ENCODE measurements at places on chromosomes 3 and 15.

DNA sequence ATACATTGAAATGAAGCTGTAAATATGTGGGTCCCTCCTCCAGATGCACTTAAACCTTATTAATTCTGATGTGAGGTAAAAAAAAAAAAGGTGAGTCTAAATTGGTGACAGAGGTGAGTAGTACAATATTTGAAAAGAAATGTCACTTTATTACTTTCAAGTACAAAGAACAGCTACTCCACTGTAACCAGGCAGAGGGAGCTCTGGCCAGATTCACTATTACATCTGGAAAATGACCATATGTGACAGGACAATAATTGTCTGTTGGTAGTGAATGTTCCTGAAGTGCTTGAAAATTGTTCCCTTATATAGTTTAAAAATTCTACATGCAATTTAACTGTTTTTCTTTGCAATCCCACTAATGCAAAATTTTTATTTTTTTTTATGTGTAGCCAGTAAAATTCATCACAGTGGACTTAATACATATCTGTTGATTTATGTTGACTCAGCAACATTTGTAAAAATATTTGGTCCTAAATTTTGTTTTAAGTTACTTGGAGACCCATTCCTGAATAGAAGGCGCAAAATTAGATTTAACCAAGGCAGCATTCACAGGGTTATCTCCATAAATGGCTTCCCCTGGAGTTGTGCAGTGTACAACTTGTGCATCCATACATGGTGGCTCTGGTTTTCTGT is 231.9 kb upstream of the TBC1D5 start:
- no peak for DNase-seq

DNA sequence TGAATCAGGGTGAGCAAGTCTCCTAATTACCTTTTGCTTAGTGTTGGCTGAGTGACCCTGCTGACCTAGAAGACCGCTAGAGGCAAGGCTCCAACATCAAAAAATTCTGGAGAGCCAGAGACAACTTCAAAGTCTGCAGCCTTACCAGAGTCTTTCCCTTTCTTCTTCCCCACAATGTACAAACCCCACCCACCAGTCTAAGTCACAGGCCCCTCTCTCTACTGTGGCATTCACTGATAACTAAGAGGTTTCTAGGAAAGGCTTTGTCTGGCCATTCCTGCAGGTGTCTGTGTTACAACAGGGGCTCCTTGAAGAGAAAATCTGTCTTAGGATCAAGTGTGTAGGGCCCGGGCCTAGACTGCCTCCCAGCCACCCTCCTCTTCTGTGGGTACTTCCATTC is 525 bp downstream of the MYH15 start:
- no peak for DNase-seq

DNA sequence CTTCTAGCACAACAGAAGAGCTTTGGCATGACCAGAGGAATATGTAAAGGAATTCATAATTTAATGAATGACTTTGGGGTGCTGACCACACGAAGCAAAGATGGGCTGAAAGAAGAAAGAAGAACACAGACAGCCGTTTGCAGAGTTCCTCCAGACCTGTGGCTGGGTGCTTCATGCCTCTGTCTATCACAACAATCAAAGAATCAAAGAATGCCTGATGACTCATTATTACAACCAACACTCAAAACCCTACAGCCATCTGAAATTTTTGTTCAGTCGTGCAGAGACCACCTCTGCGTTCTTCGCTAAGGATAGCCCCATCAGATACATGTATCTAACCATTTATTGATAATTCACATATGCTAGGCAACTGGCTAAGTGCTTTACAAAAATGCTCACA is 129.0 kb upstream of the PRICKLE2 start:
- DNase-seq, result no peak

DNA sequence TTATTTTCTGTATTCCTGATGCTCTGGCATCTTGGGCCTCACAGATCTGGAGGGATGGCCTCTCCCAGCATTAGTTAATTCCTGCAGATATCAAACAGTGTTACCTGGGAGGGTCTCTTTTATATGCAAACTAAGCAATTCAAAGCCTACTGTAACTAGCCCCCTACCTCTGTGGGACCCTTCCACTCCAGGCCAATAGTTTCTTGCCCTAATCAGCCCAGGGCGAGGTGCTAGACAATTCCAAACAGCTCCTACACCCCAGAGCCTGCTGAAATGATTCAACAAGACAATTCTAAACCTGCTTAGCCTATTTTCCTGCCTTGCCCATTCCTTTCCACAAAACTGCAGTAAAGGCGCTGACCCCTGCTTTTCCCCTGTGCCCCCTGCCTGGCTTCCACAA is 106.6 kb upstream of the IGSF10 start:
- no peak for DNase-seq

DNA sequence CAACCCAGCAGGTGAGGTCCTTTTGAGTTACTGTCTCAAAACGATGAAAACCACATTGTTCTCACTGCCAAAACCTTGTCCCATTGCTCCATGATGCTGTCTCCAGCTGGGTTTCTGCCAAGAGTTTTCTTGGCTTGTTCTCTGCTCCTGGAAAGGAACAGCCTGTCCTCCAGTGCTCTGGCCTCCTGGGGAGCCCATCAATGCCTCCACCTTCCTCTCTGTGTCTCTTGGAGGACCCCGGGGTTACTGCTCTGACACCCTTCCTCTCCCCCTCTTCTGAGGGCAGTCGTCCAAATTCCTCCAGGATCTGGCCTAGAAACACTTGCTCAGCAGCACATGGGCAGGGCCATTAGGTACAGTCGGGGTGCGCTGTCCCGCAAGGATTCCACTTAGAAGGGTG is 63.9 kb upstream of the RGMA start:
- no peak for DNase-seq

- peak; percentile 61 for DNase-seq
These were observed 71.5 kb upstream of the PLXNA1 start for GRCh38 chr3:126911162-126912026.

DNA sequence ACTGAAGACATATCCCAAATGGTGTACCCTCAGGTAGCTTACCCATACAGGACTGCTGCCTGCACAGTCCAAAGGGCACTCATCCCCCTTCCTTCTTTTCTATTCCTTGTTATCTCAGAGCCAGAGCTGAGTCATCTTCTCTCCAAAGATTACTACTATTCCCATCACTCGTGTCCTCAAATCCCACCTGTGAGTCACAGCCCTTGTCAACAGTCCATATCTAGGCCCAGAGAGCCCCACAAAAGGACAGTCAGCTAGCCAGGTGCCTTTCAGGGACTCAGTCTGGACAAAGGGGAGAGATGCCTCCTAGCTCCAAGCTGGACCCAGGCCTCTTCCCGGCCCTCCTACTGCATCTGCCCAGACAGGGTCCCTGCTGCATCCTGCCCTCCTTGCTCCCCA is 11.0 kb downstream of the PARP16 start:
- DNase-seq, result no peak

GRCh38 chr3:38186781-38187180 is 21.4 kb downstream of the OXSR1 start:
- DNase-seq, result no peak

GRCh38 chr15:35654332-35654731 is 108.4 kb upstream of the DPH6 start:
- DNase-seq, result no peak

GRCh38 chr15:77542491-77543001 is 90.2 kb downstream of the LINGO1 start:
- no peak for DNase-seq

DNA sequence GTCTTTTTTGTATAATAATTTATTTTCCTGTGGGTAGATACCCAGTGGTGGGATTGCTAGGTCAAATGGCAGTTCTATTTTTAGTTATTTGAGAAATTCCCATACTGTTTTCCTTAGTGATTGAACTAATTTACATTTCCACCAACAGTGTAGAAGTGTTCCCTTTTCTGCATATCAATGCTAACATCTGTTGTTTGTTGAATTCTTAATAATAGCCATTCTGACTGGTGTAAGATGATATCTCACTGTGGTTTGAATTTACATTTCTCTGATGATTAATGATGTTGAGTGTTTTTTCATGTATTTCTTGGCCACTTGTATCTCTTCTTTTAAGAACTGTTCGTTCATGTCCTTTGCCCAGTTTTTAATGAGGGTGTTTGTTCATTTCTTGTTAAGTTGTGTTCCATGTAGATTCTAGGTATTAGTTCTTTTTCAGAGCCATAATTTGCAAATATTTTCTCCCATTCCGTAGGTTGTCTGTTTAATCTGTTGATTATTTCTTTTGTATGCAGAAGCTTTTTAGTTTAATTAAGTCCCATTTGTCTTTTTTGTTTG is 713.3 kb upstream of the EPHA6 start:
- DNase-seq, result no peak

GRCh38 chr3:186998937-186999368 is 68.6 kb downstream of the ST6GAL1 start:
- DNase-seq, result peak; percentile 13

GRCh38 chr3:138389841-138390581 is 41.6 kb downstream of the MRAS start:
- DNase-seq, result no peak

- DNase-seq, result no peak
These were observed 9.4 kb downstream of the PTPRG start for GRCh38 chr3:61570813-61571212.

GRCh38 chr15:29208836-29209235 is 60.8 kb downstream of the NSMCE3 start:
- no peak for DNase-seq

- peak; percentile 12 for DNase-seq
These were observed 47.6 kb upstream of the MED12L start for GRCh38 chr3:151037746-151038477.

- DNase-seq, result no peak
These were observed 263.8 kb downstream of the FEZF2 start for GRCh38 chr3:62109534-62109933.

DNA sequence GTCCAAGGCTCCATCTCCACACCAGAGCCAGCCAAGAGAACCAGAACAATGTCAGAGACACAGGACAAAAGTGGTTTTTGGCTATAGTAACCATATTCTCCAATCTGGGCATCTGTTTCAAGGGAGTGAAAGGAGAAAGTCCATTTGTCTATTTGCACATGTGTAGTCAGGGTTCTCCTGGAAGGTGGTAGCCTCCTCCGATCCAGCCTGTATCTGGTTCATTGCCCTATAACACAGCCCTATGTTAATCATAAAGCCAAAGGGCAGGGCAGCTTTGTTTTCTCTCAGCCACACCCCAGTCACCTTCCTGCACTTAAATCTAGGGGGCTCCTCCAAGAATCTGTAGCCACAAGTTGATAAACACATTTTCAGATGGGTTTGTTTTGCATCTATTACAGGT is 128.1 kb upstream of the ADPGK start:
- DNase-seq, result no peak

GRCh38 chr15:60372227-60372626 is 25.6 kb downstream of the ANXA2 start:
- DNase-seq, result no peak

- DNase-seq, result no peak
These were observed 56.1 kb upstream of the CPNE4 start for GRCh38 chr3:132090921-132091320.

DNA sequence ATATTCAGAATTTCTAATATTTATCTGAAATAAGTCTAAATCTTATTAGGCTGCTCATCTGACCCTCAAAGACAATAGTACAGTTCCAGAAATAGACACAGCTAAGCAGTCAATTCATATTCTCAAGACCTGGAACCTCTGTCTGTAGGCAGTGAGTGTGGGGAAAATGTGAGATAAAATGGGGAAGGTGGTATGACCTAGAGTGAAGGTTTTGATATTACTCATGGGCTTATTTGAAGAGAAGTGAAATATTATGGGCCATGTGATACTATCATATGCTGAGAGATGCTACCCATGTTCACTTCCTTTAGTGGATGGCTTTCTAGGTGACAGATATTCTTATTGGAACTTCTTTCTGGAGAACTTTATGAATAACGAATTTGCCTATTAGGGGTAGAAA is 33.5 kb downstream of the TGFBR2 start:
- DNase-seq, result no peak

GRCh38 chr15:98725874-98726273 is 77.5 kb downstream of the IGF1R start:
- no peak for DNase-seq

DNA sequence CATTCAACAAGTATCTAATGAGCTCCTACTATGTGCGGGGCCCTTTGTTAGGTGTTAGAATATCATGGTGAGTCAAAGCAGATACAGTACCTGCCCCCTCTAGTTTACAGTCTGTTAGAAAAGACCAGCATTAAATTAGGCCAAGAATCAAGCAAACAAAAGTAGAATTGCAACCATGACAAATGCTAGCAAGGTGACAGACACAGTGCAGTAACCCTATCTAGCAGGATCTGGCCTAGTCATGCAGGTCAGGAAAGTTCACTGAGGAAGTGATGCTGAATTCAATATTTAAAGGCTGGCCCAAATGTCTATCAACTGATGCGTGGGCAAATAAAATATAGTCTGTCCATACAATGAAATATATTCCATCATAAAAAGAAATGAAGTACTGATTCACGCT is 200.7 kb downstream of the RORA start:
- DNase-seq, result no peak

Data from endothelial cell (in vitro differentiated cells).